Activated CD4-positive, alpha-beta T cell treated with anti-CD3 and anti-CD28 coated beads, Interleukin-2, amount 50 U/mL, for 1 hour (primary cell): ENCODE measurements at places on chromosomes 7 and 10.
A peak's percentile ranks its signal among the peaks of the same experiment; 100 is the strongest.

GRCh38 chr7:103719070-103719469 lies 270.4 kb downstream of the RELN start:
- DNase-seq, result no peak

DNA sequence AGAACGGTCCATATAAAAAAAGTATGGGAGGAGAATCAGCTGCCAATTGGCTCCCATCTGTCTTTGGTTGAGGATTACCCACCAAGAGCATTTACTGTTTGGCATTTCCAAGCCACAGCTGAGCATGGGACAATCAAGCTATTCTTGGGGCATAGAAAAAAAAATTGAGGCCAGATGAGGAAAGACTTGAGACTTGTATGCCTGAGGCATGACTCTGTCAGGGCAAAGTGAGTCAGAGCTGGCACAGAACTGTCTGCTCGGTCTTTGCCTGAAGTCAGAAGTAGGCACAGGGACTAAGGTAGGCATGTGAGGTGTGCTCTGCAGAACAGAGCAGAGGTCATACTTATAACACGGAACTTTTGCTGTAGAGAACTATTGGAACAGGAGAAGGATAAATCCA lies 126.5 kb upstream of the CHRM2 start:
- DNase-seq, result no peak

- DNase-seq, result no peak
Observed at GRCh38 chr10:34255035-34255434, 560.1 kb downstream of the PARD3 start.

DNA sequence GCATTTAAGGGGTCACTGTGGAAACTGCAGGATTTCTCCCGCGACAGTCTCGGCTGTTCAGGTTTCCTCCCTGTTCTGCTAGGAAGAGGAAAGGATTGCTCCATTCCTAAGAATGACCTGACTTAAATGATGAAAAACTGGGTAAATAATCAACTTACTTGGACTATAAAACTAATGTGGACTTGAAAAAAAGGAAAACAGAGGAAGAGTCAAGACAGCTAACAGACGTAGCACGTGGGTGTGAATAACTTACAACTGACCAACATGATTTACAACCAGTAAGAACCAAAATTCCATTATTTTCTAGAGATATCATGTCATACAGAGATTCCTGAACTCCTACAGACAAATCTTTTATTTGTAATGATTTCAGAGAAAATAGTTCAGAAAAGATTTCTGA lies 93.8 kb downstream of the ADAM12 start:
- no peak for DNase-seq

GRCh38 chr7:51471210-51471980 lies 154.8 kb upstream of the COBL start:
- DNase-seq, result no peak

DNA sequence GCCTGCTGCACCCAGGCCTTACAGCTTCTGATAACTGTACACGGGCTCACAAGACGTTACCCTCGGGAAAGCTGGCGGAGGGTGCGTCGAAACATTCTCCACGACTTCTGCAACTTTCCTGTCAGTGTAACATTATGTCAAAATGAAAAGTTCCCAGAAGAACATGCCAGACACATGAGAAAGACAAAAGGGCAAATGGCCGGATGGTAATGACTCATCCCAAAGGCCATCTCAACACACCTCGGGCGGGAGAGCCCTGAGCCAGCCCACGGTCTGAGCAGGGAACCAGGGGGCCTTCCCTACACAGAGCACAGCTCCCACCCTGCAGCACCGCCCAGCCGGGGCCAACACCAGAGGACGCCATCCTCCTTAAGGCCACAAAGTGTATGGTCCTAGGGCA lies 118.7 kb downstream of the MAD1L1 start:
- DNase-seq, result no peak

DNA sequence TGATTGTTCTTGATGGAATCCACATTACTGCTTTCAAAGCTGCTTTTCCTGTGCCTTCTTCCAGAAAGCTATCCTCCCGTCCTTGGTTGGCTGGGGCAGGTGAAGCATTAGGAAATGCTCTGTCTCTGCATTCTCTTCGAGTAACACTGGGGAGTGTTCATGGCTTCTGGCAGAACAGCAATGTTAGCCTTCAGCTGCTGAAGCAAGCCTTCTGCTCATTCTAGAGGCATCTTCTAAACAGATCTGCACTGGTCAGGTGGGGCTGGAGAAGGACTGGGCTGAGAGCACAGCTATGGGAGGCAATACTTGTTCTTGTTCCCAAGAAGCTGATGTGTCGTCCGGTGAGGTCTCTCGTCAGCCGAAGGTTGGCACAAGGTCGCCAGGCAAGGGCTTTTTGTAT lies 80.6 kb downstream of the MGMT start:
- DNase-seq, result no peak

DNA sequence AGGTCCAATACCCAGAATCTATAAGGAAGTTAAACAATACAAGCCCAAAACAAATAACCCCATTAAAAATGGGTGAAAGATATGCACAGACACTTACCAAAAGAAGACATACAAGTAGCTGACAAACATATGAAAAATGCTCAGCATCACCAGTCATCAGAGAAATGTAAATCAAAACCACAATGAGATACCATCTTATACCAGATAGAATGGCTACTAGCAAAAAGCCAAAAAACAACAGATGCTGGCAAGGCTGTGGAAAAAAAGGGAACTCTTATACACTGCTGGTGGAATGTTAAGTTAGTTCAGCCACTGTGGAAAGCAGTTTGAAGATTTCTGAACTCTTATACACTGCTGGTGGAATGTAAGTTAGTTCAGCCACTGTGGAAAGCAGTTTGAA lies 331.1 kb downstream of the KIF20B start:
- no peak for DNase-seq

DNA sequence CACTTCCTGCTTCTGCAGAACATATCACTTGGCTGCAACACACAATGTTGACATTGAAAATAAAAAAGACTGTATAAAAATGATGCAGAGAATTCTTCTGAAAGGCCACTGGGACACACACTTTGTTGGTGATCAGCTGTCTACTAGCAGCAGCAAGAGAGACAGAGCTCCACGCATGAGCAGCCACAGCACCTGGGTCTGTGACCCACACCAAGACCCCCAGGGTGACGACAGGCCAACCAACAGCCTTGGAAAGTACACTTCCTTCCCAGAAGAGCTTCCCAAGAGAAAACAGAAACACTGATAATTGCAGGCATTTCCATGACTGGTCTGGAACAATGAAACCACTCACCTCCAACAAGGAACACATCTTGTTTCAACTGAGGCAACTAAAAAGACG lies 239.0 kb downstream of the DIP2C start:
- no peak for DNase-seq

GRCh38 chr7:104758504-104758903 lies 255.5 kb upstream of the KMT2E start:
- DNase-seq, result no peak

GRCh38 chr10:22436893-22437619 lies 91.8 kb downstream of the SPAG6 start:
- peak; percentile 89 for DNase-seq

GRCh38 chr7:40840990-40841389 lies 706.2 kb downstream of the SUGCT start:
- DNase-seq, result no peak

DNA sequence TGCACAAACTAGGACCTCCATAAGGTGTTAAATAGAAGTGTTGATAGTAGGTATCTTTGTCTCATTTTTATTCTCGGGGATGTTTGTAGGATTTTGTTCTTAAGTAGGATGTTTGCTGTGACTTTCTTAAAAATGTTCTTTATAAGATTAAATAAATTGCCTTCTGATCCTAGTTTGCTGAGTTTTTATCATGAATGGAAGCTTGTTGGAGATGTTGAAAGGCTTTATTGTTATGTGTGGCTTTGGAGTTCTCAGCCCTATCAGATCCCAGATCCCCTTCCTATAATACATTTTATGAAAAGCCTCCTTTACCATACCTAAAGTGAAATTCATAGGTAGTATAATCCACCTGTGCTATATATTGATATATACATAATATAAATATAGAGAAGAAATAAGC lies 40.1 kb downstream of the NHLRC2 start:
- DNase-seq, result no peak

GRCh38 chr10:24974976-24975375 lies 22.6 kb upstream of the PRTFDC1 start:
- no peak for DNase-seq

GRCh38 chr7:120467676-120468075 lies 194.7 kb downstream of the KCND2 start:
- no peak for DNase-seq

GRCh38 chr7:103811997-103812396 lies 177.5 kb downstream of the RELN start:
- DNase-seq, result no peak

- peak; percentile 67 for DNase-seq
Observed at GRCh38 chr10:35642035-35642792, at the start of gene FZD8. TSS of gene FZD8 (minus strand) at chr10:35642296. CDS start at chr10:35641429, 867 bp downstream.

- DNase-seq, result no peak
Observed at GRCh38 chr7:151871904-151872303, 5.0 kb downstream of the PRKAG2 start.

DNA sequence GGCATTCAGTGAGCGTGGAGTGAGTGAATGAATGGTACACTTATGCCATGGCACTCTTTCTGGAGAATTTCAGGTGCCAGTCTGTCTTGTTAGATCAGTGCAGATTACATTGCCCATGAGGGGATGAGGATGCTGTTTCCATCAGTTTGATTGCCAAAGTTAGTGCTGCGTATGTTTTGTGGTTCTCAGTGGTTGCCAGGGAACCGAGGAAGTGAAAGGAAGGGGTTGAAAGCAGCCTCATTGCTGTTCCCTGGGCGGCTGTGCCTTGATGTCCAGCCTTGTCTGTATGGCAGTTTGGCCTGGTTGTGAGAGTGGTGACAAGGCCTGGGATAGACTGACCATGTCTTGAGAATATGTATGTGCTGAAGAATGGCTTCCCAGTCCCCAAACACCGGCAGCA lies 30.2 kb downstream of the WBP1L start:
- no peak for DNase-seq

DNA sequence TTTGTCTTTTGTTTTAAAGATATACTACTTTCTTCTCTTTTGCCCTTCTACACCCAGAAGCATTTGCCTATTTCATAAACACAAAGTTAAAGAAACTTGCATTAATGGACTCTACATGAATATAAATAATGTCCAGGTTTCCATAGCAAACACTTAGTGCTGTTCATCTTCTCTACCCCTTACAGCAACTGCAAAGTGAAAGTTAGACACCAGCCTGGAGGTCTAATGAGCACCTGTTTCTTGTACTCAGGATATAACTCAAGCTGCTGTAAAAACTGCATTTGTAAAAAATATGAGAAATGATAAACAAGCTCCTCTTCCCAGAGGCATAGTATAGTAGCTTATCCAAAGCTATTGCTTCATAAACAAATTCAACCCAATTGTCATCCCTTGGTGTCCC lies 76.0 kb upstream of the RELN start:
- no peak for DNase-seq

DNA sequence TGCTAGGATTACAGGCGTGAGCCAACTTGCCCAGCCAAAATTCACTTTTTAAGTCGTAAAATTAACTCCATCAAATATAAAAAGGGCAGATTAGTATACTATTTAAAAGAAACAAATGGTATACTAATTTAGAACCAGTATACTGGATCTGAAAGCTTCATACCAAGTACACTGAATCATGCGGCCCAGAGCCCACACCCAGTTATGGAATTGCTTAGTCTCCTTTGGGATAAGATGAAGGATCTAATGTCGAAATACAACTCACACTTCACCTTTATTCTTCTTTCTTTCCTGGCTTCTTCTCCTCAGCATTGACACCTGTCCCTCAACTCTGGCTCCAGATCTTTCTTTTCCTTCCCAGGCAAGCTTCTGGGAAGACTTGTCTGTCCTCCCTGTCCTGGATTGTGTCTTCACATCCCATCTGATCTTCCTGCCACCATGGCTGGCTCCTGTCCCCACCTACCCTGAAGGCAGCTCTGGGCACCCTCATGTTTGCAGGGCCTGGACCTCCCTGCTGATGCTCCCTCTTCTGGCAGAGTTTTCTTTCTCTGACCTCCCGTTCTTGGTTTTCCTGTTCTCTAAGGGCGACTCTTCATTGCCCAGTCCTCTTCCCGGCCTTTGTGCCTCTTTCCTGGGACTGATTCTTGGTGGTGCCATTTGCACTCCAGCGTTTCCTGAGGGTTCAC lies 57.8 kb upstream of the CTBP2 start:
- DNase-seq, result no peak

- DNase-seq, result no peak
Observed at GRCh38 chr7:4066206-4066605, 615.9 kb upstream of the FOXK1 start.

- DNase-seq, result no peak
Observed at GRCh38 chr7:131536361-131536849, 20.0 kb downstream of the PODXL start.

DNA sequence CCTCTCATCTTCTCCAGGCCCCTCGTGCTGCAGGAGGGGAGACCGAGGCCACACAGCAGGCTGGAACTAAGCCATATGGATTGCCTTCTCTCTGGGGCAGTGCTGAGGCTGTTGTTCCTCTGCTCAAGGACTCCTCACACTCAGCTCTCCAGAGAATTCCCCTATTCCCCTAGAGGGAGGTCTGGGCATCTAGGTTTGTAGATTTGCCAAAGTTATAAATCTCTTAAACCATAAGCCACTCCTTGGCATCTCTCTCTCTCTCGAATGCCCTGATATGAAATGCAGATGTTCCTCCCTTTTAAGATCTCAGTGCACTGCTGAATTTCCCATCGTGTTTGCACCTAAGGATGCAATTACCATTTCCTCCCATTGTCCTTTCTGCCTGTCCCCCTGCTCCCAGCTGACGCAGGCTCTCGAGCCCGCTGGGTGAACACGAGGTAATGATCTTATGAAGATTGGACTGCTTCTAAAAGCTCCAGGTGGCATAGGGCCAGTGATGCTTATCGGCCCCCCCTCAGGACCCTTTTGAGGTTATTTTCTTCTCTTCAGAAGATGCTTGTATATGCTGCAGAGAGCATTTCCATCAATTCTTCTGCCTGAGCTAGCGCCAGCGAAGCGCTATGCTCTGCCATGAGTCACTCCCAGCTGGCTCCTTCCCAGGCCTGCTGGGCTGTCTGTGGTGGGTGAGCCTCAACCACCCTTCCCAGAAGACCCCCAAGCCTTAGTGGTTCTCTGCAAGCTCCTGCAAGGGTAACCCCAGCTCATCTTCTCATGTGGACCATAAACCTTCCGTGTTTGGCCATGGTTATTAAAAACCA lies 41.6 kb upstream of the AQP1 start:
- no peak for DNase-seq

GRCh38 chr10:47139121-47139520 lies 160.9 kb upstream of the GDF10 start:
- no peak for DNase-seq

- DNase-seq, result no peak
Observed at GRCh38 chr7:138559448-138559847, 99.4 kb downstream of the TRIM24 start.

- DNase-seq, result no peak
Observed at GRCh38 chr7:747186-747585, 20.1 kb upstream of the PRKAR1B start.
